ENCODE measurements at places on chromosomes 7 and 10.

DNA sequence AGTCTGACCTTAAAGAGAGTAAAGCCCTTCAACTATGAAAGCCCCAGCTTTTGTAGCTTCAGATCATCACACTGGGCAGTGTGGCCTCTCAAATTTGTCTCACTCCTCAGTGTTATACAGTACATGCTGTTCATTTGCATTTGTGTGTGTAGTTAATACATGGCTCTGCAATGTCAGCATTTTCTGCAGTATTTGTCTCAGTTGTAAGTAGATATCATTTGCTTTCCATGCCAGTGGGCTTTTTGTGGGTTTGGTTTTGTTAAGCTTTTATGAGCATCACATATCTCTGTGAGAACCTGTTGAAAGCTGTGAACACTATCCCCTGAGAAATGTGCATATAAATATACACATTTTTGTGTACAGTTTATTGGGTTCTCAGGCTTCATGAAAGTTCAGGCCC is 57.0 kb downstream of the ZNF277 start:
- no peak for DNase-seq

GRCh38 chr10:34386921-34387320 is 428.2 kb downstream of the PARD3 start:
- DNase-seq, result no peak

- DNase-seq, result no peak
Observed at GRCh38 chr10:114876602-114877300, 55.2 kb downstream of the FHIP2A start.

GRCh38 chr10:47042199-47042473 is 130.9 kb downstream of the PTPN20 start:
- DNase-seq, result no peak

- DNase-seq, result no peak
Observed at GRCh38 chr7:145884716-145885514, 231.7 kb upstream of the CNTNAP2 start.

- no peak for DNase-seq
Observed at GRCh38 chr10:6091630-6092029, 2.8 kb downstream of the RBM17 start.

DNA sequence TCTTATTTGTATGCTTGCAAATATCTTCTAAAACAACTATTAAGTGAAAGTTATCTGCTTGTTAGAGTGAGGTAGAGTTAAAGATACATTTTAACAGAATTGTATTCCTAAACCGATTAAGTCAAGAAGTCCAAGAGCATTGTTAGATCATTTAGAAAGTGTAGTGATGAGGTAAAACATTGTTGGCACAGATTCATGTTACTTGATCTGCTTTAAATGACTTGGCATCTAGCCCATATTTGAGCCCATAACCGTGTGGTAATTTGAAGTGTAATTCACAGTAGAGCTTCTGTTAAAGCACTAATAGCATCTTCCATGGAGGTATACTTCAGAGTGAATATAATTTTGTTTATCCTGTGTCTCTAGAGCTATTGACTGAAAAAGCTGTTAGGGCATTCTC is 62.1 kb downstream of the PTEN start:
- peak; percentile 63 for DNase-seq

- DNase-seq, result no peak
Observed at GRCh38 chr7:18995811-18996426, 121.5 kb downstream of the TWIST1 start.

GRCh38 chr7:30906014-30906413 is 5.6 kb upstream of the AQP1 start:
- DNase-seq, result no peak

- DNase-seq, result no peak
Observed at GRCh38 chr10:4061441-4061951, 276.5 kb upstream of the KLF6 start.

DNA sequence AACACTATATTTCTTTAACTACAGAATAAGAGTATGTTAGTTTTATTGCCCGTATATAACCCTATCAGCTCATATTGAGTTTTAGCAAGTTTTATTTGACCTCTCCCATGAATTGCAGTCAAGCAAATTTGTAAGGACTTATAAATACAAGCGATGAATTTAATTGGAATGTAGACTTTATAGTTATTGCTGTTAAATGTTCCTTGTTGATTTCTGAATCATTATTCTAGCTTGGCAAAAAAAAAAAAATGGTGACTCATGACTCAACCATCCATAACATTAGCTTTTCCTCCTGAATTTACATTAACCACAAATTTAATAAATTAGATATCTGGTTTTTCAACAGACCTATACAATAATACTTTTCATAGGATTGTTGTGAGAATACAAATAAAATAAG is 334.0 kb upstream of the LRRTM3 start:
- DNase-seq, result no peak

- no peak for DNase-seq
Observed at GRCh38 chr10:33047655-33048054, 89.6 kb upstream of the ITGB1 start.

DNA sequence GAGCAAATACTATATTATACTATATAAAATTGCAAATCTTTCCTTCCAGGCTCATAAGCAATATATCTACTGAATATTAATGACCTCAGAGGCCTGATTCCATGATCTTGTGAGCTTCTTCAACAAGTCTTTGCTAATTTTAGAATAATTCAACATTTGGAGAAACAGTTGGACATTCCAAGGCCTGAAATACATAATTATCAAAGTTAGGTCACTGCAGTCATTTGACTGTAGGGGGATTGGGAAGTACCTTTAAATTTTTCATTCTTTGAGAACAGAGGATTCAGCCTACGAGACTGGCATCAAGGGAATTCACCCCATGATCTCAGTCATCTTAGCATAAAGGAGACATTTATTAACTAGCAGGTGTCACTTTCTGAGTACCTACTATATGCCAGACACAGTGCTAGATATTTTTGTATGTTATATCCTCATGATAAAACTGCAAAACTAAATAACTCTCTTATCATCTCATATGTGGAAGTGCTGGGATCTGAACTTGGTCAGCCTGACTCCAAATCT is 85.4 kb downstream of the DOCK4 start:
- no peak for DNase-seq

DNA sequence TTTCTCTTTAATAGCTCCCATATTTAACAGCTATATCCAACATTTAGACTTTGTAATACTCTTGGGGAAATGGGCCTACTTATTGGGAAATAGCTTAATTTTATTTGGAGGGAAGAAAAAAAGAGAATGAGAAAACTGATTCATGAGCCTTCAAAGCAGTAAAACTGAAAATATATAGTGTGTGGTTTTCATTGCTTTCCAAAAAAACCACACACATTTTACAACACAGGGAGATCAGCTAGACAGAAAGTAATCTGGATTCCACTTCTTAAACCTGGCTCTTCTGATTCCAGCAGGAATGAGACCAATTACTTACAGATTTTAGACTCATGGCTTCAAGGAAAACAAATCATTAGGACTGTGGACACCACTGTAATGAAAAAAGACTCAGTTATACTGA is 48.7 kb downstream of the CH25H start:
- DNase-seq, result no peak

DNA sequence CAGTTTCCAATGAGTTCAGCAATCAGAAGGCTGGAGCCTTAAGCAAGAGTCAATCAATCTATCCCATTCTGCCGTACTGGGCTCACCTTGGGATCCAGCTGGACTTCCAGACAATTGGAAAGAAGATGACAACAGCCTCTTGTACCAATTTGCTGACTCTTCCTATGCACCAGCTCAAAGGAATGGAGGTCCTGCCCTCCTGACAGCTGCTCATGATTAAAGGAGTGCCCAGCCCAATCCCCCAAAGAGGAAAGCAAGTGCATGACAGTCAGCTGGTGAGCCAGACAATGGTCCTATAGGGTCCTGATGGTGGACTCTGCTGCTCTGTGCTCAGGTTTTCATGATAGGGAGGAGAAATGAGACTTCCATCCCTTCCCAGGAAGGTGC is 25.1 kb downstream of the VSTM4 start:
- DNase-seq, result no peak

- no peak for DNase-seq
Observed at GRCh38 chr10:29277296-29277695, 11.6 kb upstream of the LYZL1 start.

DNA sequence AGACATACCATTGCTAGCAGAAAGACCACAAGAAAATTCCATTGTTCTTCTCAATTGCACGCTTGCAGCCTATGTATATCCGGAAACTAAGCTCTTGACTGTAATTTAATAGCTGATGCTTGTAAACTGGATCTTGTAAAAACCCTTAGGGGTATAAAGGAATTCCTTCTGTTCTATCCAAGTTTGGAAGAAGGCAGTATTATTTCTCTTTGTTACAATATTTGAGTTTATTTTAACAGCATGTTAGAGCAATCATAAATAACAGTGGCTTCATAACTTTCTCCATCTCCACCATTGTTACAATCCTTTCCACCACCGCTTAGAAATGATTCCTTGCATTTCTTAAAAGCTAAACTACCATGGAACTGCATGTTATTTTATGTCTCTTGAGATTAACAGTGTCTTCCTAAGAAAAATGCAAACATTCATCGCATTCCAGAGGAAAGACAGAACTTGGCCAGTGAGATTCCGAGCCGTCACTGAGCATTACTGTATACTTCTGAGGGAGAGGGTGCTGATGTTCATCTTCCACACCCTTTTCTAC is 92.5 kb downstream of the TRIL start:
- no peak for DNase-seq

DNA sequence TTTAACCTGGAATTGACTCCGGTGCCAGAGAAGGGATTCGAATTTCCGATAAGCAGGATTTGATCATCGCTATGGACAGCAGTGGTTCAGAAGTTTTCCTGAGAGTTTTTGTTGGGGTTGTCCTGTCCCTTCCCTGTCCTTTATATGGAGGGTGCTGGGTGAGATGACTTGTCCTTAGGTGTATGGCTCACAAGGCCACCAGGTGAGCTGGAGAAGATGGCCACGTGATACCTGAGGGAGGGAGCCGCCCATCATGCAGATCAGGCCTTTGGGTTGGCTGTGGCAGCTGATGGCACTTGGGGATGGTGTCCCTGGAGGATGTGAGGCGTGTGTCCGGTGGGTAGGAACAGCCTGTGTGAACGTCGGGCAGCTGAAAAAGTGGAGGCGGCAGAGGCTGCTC is 187.7 kb downstream of the PTPN20 start:
- DNase-seq, result no peak

DNA sequence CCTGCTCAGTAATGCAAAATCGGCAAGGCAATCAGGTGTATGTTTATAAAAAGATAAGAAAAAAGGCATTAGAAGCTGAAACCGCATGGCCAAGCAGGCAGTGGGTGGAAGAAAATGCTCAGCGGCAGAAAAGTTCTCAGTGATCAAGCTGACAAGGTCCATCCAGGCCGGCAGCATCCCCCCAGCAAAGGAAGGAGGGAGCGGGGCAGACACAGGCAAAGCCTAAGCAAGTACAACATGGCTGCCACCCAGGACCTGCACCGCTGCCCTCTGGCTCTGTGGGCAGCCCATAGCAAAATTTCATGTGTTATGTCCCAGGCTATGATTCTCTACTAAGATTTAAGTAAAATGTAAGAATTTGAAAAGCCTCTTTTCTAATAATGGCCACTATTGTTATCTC is 45.4 kb downstream of the MRPS24 start:
- DNase-seq, result no peak

DNA sequence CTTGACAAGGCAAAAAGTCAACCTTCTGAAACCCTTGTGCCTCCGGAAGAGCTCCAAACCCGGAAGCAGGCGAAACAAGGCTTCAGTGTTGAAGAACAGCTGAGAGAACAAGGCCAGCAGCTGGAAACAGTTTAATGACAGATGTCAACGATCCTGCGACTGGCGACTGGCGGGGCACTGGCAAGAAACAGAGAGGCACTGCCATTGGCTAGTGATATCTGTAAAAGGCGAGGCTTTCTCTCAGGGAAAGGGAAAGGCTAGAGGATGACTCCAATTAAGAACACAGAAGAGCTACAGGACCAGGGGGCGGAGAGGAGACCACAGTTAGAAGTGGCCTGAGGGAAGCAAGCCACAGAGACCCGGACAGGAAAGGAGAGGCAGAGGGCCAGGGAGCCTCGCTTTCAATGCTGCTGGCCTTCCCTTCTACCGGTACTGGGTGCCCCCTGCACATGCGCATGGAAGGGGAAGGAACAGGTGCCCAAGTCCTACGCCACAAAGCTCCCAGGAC is 19.4 kb downstream of the ITGB1 start:
- no peak for DNase-seq

GRCh38 chr7:114959931-114960330 is 38.0 kb downstream of the MDFIC start:
- no peak for DNase-seq

- no peak for DNase-seq
Observed at GRCh38 chr10:30467651-30468338, 33.8 kb downstream of the MAP3K8 start.

GRCh38 chr10:117955176-117955575 is 91.6 kb downstream of the RAB11FIP2 start:
- no peak for DNase-seq

- DNase-seq, result no peak
Observed at GRCh38 chr7:33261585-33261984, 132.2 kb downstream of the BBS9 start.

DNA sequence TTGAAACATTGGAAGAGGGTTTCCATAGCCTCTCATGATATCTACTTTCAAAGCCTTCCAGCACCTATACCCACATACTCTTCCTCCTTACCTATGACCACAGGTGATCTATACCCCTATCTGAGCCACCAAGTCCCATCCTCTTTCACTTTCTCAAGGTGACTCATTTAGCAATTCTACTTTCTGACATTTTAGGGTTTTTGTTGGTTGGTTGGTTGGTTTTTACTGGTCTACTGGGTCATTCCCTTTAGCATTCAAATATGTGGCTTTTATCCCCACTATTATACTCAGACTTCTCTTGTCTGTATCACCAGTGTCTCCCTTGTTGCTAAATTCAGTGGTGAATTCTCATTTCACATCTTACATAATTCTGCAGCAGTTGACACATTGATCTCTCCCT is 130.4 kb upstream of the STEAP4 start:
- DNase-seq, result no peak

DNA sequence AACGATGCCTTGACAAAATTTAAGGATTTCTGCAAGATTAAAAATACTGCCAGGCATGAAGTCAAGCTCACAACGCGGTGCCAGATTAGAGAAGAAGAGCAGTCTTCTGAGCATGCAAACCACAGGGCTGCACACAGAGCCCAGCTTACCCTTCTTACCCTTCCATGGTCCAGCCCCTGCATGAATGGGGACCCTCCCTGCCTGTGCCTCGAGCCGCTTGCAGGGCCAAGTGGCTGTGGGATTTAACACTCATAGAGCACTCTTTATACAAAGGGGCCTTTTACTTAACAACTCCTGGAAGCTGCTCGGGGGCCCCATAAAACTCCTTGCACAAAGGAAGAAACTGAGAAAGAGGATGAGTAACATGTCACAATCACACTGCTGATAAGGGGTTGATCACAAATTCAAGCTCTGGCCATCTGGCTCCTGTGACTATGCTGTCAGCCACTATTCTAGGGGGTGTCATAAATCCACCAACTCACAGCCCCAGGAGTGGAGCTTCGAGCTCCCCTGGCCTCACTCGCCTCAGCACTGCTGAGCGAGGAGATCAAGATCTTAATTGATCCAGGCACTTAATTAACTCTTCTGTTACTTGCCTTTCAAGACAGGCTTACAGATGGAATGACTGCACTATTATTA is 514.8 kb downstream of the TNS3 start:
- DNase-seq, result no peak

- DNase-seq, result no peak
Observed at GRCh38 chr10:110244550-110244949, 37.1 kb downstream of the MXI1 start.

- DNase-seq, result no peak
Observed at GRCh38 chr10:106857213-106857612, 307.3 kb downstream of the SORCS1 start.
